ENCODE measurements at places on chromosomes 16 and 17. TPM values are rescaled to one million over a fixed set of nuclear protein-coding genes. Genes with fewer than 3 reads are reported as not detected.
A peak's percentile ranks its signal among the peaks of the same experiment; 100 is the strongest.

DNA sequence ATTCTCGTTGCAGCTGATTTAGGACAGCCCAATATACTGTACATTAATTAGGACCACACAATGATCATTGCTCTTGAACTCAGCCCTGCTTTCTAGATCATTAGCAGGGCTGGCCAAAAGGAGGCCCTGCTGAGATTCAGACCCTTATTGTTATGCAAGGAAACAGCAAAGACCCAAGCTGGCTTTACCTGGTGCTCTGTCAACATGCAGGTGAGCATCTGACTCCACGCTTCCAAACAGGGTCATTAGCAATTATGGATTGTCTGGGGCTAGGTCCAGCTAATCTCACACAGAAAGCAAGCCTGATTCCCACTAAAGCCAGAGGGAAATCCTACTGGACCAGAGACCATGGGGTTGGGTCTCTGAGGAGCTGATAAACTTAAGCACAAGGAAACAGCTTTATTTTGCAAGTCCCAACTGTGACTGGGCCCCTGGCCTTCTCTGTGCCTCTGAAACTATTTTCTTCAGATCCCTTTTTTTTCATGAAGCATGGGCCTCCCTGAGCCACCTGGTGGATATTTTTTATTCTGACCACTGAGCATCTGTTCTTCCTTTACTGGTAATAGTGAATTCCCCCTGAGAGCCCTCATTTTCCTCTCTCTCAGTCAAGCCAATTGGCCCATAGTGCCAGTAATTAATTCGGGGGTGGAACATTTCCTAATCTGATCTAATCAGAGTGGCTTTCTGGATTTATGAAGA lies 236.1 kb downstream of the GRIN2A start:
- H3K27me3 ChIP-seq: no peaks in the 10 kb centered on the region
- no peak overlapping the region for H3K4me3 ChIP-seq
- no peak overlapping the region for H3K27ac ChIP-seq
- no peak for DNase-seq

C16orf74 gene
- total RNA-seq: 2.4 TPM

- H3K4me1 ChIP-seq: no peaks in the 10 kb centered on the region
- H3K27ac ChIP-seq: no peak overlapping the region
- DNase-seq: no peak
- peaks cover 6% of the 10 kb centered on the region for H3K36me3 ChIP-seq
Observed at GRCh38 chr16:86534779-86535615, 20.0 kb downstream of the MTHFSD start.

DNA sequence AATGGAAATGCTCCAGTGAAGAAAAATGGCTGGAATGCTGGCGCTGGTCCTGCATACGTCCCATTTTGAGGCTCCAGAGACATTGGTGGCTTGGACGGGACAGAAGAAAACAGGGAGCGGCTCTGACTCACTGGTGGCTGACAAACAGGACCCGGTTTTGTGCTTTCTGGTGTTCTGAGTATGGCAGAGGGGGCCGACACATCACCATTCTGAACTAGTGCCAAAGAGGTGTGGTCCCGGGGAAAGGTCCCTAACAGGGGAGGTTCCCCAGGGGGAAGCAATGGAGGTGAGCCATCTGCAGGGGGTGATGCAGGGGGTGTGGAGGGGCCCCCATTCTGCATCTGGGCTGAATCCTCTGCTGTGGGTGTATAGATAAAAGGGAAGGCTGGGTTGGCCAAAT lies 8.3 kb downstream of the ANKRD40 start:
- H3K36me3 ChIP-seq: peaks cover 45% of the 10 kb centered on the region
- no peaks in the 10 kb centered on the region for H3K27me3 ChIP-seq
- H3K4me1 ChIP-seq: peaks cover 13% of the 10 kb centered on the region
- DNase-seq: no peak
- no peak overlapping the region for H3K4me3 ChIP-seq

DNA sequence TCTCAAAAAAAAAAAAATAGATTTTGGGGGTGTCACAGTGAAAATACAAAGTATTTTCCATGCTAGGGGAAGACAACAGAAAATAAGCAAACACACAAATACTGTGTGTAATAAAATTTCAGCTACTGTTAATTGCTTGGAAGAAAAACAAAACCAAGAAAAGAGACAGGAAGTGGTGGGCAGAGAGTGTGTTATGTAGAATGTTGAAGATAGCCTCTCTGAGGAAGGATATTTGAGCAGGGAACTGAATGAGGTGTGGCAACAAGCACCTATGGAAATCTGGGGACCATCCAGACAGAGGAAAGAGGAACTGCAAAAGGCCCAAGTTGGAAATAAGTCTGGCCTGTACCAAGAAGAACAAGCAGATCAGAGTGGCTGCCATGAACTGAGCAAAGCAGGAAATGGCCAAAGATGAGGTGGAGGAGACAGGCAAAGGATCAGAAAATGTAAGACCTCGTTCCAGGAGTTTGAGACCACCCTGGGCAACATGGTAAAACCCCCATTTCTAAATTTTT lies 7.8 kb upstream of the USP31 start:
- no peaks in the 10 kb centered on the region for H3K36me3 ChIP-seq
- peak; percentile 4 for DNase-seq
- peaks cover 48% of the 10 kb centered on the region for H3K27me3 ChIP-seq
- H3K4me3 ChIP-seq: no peak overlapping the region

- H3K4me1 ChIP-seq: no peaks in the 10 kb centered on the region
- peaks cover 20% of the 10 kb centered on the region for H3K27me3 ChIP-seq
- no peak overlapping the region for H3K27ac ChIP-seq
- H3K36me3 ChIP-seq: no peaks in the 10 kb centered on the region
- H3K4me3 ChIP-seq: no peak overlapping the region
Observed at GRCh38 chr17:3852561-3852960, 6.5 kb upstream of the NCBP3 start.

DNA sequence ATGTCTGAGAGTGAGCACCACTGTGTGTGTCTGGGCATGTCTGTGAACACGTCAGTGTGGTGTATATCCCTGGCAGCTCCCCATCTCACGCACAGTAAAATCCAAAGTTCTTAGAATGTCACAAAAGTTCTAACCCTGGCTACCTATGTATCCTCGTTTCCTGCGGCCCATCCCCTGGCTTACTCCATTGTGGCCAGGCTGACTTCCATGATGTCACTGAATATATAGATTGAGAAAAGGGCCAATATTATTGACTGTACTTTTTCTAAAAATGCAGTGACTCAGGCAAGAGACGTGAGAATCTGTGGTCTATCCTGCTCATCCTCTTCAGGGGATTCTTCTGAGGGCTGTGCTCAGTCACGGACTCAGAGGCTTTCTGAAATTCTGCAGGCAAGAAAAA lies 963 bp upstream of the METTL22 start:
- H3K36me3 ChIP-seq: peaks cover 5% of the 10 kb centered on the region
- H3K4me1 ChIP-seq: peaks cover 12% of the 10 kb centered on the region
- H3K27ac ChIP-seq: no peak overlapping the region
- no peak for DNase-seq
